ENCODE measurements at places on chromosomes 16 and 17.

DNA sequence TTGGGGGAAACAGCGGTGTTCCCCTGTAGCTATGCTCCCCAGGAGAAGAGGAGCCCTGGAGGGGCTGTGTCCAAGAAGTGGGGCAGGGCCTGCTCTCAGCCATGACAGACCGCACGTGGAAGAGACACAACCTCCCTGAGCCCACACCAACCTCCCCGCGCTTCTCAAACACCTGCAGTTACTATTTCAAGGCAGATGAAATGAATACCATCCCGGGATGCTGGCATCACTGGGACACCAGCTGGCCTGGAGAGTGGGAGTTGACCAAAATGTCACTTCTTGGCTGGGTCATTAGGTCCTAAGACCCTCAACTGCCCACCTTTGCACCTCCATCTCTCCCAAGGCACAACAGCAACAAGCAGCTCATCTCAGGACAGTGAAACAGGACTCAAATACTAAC lies 32.0 kb downstream of the SPHK1 start:
- no peak for DNase-seq

- peak; percentile 60 for DNase-seq
Observed at GRCh38 chr17:69047368-69048263, 13.1 kb downstream of the ABCA9 start.

DNA sequence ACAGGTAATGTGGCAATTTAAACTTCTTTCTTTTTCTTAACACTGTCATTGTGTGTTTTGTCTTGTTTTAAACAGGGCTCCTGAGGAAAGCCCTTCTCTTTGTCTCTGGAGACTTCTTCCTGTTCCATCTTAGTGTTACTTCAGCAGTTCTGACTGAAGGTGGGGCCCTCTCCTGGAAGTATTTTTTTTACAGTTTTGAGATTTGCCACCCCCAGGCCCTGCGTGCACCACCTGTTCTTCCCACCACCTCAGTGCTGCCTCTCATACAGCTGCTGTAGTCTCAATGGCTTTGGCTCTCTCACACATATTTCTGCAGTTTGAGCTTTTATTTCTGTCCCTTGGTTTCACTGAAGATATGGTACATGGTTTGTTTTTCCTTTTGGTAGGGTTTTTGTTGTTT lies 52.5 kb upstream of the ALDH3A1 start:
- no peak for DNase-seq

- no peak for DNase-seq
Observed at GRCh38 chr16:1958715-1959268, 546 bp upstream of the NDUFB10 start.

DNA sequence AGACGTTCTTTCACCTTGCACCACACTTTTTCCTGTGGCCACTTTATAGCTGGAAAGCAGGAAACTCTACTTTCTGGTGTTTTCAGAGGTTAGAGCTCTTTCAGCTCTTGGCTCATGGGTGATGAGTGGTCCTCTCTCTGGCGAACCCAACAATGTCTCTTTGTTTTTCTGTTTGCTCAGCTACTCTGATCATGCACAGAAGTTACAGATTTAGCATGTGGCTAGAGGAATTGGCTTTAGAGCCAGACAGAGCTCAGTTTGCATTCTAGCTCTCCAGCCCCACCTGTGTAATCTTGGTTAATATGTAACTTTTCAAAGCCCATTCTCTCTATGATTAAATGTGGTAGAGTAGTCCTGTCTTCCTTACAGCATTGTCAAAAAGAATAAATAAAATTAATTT lies 225.2 kb downstream of the HAPSTR1 start:
- no peak for DNase-seq

GRCh38 chr17:79075446-79075750 lies 774 bp downstream of the ENGASE start:
- DNase-seq: no peak

DNA sequence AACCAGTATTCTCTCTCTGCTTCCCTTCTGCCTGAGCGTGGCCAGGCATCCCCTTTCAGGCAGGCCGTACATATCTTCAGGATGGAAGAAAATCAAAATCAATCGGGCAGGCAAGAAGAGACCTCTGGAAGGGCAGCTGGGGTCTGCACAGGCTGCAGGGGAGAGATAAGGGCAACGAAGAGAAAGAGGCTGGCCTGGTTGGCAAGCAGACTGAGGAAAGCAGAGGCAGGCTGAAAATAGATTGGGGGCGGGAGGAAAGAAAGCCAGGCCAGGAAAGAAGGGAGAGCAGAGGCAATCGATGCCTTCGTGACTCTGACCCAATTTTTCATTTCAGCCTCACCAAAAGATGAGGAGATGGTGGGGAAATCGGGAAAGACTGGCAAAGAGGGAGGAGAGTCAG lies 18.1 kb downstream of the PIPOX start:
- no peak for DNase-seq

GRCh38 chr16:7182510-7183109 lies 150.0 kb upstream of the RBFOX1 start:
- no peak for DNase-seq

DNA sequence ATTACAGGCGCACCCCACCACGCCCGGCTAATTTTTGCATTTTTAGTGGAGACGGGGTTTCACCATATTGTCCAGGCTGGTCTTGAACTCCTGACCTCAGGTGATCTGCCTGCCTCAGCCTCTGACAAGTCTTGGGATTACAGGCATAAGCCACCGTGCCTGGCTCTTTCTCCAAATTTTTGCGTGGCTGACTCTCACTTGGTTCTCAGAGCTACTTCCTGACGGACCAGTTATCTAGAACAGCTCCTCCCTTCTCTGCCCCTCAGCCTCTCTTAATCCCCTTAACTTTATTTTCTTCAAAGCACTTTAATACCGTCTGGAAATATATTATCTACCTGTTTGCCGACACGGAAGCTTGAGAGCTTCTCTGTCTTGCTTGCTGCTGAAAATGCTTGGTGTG lies 4.2 kb downstream of the YPEL2 start:
- no peak for DNase-seq

DNA sequence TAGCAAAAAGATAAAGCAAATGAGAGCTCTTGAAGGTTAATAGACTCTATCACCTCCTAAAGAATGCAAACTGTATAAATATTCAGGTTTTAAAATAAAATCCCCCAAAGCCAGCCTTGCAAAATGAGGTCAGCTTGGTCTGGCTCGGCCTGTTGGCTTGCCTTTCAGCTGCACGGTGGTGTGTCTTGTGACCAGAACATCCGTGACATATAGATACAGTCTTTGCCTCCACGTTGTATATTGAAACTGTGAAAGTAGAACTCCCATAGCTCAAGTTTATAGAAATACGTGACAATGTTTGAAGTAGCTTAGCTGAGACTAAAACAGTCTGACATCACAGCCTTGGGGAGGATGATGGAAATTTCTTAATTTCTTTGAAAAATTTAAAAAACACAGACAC lies 236.6 kb upstream of the MYOCD start:
- no peak for DNase-seq

DNA sequence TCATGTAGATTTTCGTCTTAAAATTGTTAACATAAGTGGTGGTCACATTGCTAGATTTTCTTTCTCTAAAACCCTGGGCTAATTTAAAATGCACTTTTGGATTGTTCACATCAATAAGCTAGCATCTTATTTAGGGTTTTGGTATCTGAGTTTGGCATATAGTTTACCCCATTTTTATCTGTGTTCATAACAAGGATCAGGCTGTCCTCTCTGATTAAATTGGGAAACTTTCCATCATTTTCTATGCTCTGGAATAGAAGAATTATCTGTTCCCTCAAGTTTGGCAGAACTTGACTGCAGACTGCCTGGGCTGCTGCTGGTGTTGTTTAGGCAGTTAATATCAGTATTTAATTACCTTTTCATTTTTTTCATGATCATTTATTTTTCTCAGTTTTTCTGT lies 1.8 kb downstream of the SPECC1 start:
- no peak for DNase-seq

GRCh38 chr17:57517632-57518456 lies 227.3 kb downstream of the CCDC182 start:
- no peak for DNase-seq

DNA sequence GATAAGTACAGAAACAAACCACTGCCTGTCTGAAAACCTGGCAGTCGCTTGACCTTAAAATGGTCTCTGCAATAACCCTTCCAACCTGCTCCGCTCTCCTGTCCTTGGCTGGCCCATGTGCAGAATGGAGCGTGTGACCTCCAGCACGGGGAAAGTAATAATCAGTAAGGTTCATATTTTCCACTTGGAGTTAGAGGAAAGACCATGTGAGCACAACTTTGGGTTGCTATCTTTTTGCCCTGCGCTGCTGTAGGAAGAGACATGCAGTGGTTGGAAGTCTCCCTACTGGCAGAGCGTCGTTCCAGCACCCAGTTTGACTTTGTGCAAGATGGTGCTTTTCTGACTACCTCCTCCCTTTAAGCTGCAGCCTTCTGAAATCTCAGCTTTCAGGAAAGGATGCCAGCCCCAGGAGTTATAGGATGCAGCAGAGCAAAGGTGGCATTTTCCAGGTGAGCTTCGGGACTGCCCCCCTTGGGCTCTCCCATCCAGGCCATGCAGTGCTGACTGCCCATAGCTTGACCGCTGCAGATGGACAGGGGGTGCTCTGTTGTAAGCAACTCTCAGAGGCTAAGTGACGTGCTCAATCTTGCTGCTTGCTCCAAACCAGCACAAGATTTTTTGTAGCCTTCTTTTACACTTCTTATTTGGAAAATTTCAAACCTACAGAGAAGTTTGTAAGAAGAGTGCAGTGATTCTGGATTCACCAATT lies 110.7 kb upstream of the NOL11 start:
- DNase-seq: no peak

GRCh38 chr16:31568577-31569359 lies 41.1 kb downstream of the AHSP start:
- DNase-seq: no peak

- DNase-seq: no peak
Observed at GRCh38 chr17:30345527-30346075, 11.7 kb upstream of the TMIGD1 start.

DNA sequence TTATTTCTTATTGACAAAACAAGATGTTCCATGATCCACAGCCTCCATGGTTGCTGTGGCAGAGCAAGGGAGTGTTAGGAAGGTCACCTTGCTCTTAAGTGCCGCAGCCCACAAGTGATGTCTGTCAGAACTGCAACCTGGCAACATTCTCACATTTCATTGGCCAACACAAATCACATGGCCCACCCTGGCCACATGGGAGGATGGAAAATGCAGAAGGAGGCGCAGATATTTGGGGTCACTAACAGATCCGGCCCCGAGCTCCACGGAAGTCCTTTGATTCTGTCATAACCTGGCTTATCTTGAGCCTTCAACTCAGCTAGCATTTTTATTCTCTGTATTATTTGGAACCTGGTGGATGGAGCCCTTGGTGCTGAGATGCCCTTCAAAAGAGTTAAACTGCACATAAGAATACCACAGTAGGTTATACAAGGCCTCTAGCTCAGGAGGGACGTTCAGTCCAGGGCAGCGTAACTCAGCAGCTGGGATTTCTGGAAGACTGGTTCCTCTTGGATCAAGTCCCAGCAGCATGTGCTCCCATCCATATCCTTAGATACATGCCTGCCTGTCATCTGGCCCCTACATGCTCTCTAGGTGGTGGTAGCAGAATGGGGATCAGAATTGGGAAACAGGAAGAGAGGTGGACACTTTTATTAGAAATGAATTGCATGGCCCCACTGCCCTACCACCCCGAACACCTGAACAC lies 508.1 kb downstream of the HAPSTR1 start:
- no peak for DNase-seq

- no peak for DNase-seq
Observed at GRCh38 chr17:2259769-2260536, 43.6 kb downstream of the SMG6 start.

DNA sequence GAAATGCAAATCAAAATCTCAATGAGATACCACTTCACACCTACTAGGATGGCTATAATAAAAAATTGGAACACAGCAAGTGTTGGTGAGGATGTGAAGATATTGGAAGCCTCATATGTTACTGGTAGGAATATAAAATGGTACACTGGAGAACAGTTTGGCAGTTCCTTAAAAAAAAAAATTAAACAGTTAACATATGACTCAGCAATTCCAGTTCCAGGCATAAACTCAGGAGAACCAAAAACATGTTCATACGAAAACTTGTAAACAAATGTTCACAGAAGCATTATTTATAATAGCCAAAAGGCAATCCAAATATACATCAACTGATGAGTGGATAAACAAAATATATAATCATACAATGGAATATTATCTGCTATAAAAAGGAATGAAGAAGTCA lies 28.2 kb downstream of the ZNF652 start:
- no peak for DNase-seq

GRCh38 chr17:74779948-74780400 lies 3.8 kb upstream of the NAT9 start:
- no peak for DNase-seq

DNA sequence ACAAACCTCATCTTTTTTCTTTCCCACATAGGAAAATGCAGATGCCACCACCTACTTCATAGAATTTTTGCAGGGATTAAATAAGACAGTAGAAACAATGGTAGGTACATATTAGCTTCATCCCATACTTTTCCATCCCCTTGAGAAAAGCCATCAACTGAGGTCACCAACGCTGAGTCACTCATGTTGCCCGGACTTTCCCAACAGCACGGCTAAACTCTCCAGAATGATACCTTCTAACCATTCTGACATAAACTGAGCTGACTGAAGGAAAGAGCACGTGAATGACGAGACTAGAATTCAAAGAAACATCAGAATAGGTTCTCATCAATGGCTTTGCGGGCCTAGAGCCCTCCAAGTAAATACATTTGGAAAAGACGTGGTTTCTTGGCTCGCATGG lies 146.0 kb upstream of the RCVRN start:
- no peak for DNase-seq

- no peak for DNase-seq
Observed at GRCh38 chr16:85436207-85436606, 176.9 kb upstream of the GSE1 start.

GRCh38 chr16:15613676-15614075 lies 29.3 kb downstream of the MARF1 start:
- no peak for DNase-seq

DNA sequence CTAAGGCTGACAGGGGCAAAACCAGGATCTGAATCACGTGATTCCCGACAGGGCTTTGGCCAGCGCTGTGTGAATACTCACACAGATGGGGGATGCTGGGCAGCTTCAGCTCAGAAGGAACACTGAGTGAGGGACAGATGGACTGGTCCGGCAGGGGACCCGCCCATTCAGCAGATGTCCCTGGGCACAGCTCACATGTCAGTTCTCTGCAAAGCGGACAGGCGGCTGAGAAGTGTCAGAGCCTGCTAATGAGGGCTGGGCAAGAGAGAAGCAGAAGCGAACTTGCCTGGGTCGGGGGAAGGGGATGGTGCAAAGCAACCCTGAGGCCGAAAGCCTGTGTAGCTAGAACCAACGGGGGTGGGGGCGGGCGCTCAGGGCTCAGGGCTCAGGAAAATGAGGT lies 11.9 kb upstream of the GLIS2 start:
- no peak for DNase-seq
